ENCODE measurements at places on chromosomes 3 and 15.

GRCh38 chr15:36108541-36108940, 470.9 kb upstream of the CDIN1 start:
- no peak for DNase-seq

GRCh38 chr15:27714675-27715074, 384.4 kb downstream of the OCA2 start:
- no peak for DNase-seq

DNA sequence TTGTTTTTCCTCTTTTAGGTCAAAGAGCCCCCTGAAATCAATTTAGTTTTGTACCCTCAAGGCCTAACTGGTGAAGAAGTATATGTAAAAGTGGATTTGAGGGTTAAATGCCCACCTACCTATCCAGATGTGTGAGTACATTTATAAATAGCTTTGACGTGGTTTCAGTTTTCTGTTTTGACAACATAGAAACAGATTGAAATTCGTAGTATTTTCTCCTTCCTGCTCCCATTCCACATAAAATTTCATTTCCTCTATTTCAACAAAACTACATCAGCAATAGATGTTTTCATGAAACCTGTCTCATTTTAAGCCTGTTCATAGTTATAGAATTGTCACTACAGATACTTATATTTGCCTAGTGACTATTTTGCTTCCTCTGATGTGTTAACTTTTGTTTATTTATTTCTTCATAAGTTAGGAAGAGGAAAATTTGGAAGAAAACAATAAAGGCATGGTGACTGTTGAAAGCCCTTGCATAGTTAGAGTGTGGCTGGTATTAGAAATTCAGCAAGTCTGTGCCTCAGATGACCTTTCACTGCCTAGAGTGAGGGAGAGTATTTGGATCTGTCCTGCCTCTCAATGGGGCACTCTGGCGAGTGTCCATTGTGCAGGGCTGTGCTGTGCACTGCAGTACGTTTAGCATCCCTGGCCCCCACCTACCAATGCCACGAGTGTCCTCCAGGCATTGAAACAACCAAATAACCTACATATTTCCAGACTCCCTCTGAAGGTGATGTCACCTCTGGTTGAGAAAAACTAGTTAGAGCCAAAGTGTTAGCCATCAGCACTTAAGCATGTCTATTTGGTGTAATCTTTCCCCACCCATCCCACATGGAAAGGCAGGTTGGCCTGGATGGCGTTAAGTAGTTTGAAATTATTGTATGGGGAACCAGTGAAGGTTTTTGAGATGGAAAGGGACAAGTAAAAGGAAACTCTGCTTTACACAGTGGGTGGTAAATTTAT, 5.9 kb downstream of the EIF2AK4 start:
- no peak for DNase-seq

- DNase-seq: peak; percentile 15
Observed at GRCh38 chr3:126558336-126559071, at the start of gene C3orf22. TSS of gene C3orf22 (minus strand) at chr3:126558932. CDS start at chr3:126553390, 5,542 bp downstream.

DNA sequence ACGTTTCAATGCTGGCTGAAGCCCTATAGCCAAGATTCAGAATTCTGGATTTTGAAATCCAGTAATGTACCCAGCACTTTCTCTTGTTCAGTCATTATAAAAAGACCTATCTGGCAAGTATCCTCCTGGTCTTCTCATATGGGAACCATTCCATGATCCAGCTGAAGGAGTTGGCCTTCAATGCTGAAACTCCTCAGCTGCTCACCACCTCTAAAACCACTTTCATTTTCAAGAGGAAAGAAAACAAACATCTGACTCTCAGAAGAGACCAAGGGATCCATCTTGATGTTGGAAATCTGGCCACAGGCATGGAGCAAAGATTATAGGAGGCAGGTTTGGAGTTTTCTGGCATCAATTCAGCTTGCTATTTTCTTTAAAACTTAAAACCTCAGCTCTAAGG, 235.4 kb downstream of the FMN1 start:
- no peak for DNase-seq

Data from activated CD8-positive, alpha-beta memory T cell treated with anti-CD3 and anti-CD28 coated beads, Interleukin-2, amount 50 U/mL, for 48 hours (primary cell).